ENCODE measurements at places on chromosomes 16 and 17.
A peak's percentile ranks its signal among the peaks of the same experiment; 100 is the strongest.

DNA sequence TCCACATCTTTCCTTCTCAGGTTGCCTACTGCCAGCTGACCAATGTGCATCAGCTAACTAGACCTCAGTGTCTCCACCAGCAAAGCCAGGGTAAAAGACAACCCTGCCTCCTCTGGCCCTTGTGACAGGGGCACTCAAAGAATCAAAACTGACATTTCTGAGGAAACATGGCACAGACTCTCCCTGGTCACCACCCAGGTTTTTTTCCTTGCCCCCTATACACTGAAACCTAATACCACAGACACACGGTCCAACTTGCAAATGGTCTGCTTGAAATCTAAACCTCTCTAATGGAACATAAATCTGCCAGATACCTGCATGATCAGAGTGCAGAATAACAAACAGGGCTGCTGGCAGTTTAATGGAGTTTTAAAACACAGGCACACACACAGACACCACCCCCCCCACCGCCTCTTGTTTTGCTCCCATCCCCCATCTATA is 19.5 kb upstream of the CORO6 start:
- DNase-seq, result no peak

GRCh38 chr17:38403491-38403890 is 24.8 kb upstream of the ARHGAP23 start:
- no peak for DNase-seq

DNA sequence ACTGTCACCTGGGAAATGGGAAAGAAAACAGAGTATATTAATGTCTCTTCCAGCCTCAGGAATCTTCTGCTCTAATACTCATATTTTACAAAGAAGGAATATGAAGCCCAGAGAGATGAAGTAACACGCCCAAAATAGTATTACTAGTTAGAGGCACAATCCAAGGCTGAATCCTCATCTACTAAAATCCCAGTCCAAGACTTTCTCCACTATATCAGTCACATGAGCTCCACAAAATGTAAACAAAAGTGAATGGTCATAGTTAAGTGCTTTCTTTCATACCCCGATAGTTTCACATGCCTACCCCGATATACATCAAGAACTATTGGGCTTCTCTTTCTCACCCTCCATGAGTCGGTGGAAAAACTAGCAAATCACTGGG is 965 bp downstream of the INTS2 start:
- DNase-seq, result peak; percentile 19

- DNase-seq, result no peak
Measured at GRCh38 chr17:68328676-68329075, 37.4 kb downstream of the ARSG start.

DNA sequence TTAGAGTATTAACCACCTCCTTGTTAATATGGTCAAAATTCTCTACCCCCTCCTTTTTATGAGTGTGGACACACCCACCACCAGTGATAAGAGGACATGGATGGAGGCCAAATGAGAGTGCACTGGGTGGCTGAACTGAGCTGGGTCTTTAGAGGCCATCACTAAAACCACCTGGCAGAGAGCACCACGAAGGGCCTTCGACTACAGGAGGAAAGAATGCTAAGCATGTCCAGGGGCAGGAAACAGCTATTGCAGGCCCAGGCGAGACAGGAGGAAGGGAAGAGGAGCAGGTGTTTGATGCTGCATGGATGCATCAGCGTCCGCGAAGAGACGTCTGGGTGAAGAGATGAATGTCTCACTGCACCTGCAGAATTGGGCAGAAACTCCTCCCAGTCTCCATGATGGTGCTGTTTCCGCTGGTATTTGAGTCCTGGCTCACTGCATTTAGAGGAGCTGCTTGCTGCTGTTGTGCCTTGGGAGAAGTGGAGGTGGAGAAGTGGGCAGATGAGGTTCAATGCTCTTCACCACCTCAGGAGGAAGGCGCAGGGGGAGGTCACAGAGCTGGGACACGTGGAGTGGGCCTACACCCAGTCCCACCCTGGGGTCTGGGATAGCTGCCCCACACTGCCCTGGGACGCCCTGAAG is 33.2 kb downstream of the SPHK1 start:
- DNase-seq, result no peak

- no peak for DNase-seq
Measured at GRCh38 chr16:29646947-29647346, 16.1 kb upstream of the SPN start.

- DNase-seq, result peak; percentile 41
Measured at GRCh38 chr16:57061084-57061905, 31.1 kb upstream of the CPNE2 start.

GRCh38 chr17:30158896-30159625 is 42.4 kb downstream of the NSRP1 start:
- DNase-seq, result no peak

GRCh38 chr16:77219437-77219836 is 20.2 kb downstream of the SYCE1L start:
- no peak for DNase-seq

- no peak for DNase-seq
Measured at GRCh38 chr16:88785106-88785924, at the start of gene PIEZO1. TSS of gene PIEZO1 (minus strand) at chr16:88785220. CDS start at chr16:88784964, 256 bp downstream.

DNA sequence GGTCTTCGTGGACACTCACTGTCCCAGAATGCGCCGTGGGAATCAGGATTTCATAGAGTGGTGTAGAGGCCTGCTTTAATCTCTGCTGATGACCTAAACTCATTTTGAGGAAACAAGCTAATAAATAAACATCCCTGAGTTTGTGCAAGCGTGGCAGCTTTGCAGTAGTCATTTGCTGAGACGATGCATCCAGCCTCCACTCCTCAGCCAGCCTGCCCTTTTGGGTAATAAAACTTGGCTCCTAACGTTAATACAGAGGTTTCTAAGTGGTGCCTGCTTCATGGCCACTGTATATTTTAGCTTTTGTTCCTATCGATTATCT is 1.3 kb downstream of the DGKE start:
- no peak for DNase-seq

DNA sequence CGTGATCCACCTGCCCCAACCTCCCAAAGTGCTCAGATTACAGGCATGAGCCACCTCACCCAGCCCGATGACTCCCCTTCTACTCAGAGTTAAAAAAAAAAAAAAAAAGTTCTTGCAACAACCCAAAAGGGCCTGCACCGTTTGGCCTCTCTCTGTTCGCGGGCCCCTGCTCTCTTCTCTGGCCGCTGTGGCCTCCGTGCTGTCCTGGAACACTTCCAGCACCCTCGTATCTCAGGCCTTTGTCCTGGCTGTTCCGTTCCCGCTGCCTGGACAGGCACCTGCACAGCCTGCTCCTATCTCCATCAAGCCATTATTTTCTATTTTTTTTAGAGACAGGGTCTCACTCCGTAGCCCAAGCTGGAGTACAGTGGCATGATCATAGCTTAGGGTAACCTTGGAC is 10.8 kb downstream of the MYO1C start:
- no peak for DNase-seq

GRCh38 chr17:80882323-80882722 is 109.3 kb upstream of the CHMP6 start:
- no peak for DNase-seq

DNA sequence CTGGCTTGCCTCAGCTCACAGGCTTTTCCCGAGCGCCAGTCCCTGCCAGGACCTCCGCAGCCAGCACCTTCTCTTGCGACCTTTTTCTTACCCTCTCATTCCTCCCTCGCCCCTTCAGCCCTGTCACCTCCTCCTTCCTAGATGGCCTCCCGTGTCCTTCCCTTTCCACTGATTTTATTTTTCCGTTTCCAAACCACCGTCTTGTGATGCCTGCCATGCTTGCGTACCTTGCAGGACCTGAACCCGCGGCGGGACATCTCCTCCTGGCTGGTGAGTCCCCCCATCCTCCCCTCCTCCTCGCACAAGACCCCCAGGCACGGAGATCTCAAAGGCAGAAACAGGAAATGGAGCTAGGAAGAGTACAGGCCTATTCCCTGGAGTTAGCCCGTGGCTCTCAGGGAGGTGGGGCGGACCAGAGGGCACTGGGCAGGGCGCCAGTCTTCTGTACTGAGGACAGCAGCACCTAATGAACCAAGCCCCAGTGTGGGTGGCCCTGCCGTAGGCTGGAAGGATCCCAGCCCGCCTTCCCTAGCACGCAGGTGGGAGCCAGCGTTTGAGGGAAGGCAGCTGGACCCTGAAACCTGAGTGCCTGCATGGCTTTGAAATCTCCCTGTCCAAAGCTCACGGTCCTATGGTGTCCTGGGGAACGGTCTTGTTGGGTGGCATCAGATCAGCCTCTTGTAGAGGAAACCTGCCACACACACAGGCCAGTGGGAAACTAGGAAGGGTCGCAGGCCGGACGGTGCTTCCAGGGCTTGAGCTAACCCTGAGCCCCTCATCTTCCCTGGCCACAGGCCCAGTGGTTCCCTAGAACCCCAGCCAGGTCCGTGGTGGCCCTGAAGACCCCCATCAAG is 612 bp downstream of the CISD3 start:
- DNase-seq, result no peak

DNA sequence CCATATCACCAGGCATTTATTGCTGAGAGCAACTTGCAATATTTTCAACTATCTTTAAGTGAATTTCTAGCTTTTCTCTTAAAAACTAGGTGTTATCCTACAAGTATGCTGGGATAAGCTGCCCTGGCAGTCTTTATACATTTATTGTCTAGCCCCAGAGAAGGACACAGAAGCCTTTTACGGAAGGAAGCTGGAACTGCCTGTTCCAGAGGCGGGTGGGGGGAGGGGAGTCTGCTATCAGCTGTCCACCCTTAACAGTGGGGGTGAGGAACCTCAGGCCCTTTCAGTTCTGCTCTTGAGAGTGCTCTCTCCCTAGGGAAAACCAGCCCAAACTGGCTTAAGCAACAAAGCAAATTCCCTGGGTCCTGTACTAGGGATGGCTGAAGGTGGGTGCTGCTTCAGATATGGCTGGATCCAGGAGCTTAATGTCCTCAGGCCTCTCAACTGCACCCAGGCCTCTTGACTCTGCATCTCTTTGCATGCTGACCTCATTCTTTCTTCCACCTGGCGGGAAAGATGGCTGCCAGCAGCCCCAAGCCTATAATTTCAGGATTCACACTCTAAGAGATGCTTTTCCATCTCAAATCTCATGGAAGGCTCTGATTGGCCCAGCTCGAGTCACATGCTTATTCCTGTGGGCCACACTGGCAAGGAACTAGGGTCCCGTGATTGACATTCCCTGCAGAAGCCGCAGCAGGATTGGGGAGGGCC is 16.6 kb downstream of the NAGPA start:
- no peak for DNase-seq

GRCh38 chr17:34068571-34068970 is 186.5 kb upstream of the CCL2 start:
- DNase-seq, result no peak

DNA sequence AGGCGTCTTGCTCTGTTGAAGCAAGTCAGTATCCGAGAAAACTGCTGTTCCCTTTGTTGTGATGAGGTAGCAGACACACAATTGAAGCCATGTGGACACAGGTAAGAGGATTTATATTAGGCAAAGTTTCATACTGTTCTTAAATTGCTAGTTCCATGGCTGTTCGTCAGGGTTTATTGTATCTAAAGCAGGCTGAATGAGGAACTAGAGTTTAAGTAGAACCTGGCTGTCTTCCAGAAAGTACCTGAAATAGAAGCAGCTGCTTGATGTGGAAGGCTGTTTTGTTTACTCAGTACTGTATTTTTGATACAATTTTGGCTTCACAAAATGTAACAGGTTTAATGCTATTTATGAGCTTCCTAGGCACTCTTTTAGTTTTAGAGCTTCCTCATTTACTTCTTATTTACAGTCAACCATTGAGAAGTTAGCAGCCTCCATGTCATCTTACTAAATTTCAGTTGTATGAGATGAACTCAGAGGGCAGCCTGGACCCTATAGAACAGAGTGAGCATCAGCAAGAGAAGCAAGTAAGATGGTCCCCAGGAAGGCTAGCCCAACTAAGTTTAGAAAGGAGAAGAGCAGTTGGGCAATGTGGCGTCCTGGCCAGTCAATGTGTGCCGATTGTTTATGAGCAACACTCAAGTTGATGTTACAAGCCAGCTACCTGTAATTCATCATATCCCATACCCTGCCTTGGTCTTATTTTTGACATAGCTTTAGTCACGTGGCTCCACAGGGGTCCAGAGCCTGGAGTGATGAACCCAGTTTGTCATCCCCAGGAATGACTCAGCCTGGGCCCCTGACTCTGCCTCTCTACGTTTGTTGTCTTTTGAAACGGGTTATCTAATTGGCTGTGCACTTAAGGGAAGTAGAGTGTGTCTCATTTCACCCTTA is 9.7 kb upstream of the ARL2BP start:
- DNase-seq, result no peak

- DNase-seq, result no peak
Measured at GRCh38 chr16:85327731-85328675, 215.7 kb upstream of the CIBAR2 start.

DNA sequence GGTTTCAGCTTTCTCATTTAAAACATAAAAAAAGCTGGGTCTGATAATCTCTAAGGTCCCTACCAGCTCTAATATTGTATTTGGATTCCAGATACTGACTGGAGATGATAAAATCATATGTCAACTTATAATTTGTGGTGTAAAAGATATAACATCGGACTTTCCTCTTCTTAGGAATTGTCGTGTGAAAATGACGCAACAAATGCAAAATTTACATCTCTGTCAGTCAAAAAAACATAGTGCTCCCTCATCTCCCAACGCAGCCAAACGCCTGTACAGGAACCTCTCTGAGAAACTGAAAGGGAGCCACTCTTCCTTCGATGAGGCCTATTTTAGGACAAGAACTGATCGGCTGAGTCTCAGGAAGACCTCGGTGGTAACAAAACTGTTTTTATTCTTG is 197.3 kb downstream of the ANKFN1 start:
- no peak for DNase-seq

DNA sequence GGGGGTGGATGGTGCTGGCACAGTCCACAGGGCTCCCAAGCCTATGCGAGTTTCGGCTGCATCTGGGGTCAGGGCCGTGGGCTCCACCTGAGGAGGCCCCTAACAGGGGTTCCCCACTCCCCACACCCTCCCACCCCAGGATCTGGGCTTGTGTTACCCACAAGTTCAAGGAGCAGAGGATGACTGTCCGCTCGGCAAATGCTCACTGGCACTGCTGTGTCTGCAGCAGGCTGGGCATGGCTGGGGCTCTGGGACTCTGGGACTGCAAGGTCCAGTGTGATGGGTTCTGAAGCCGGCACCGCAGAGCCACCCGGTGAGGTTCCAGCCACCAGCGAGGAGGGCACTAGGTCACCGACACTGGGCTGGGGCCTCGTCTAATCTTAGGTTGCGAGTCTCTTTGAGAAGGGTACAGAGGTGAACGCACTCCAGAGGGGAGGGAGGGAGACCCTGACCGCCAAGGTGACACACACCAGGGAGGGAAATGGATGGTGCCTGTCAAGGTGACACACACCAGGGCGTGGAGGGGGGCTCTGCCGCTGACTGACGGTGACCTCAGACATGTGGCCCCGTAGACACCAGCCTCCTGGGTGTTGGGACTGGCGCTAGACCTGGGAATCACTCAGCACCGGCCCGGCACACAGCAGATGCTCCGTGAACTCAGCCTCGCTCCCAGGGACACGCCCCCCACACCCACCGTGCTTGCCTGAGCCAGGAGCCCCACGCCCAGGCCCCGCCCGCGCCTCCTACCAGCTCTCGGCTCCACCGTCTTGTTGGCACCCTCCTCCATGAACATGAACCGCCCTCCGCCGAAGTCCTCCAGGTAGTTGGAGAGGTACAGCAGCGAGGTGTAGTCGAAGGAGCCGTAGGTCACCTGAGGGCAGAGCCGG is 20.5 kb upstream of the HEXD start:
- no peak for DNase-seq

GRCh38 chr16:50664270-50664669 is 16.8 kb downstream of the SNX20 start:
- no peak for DNase-seq

Measured in GM04503 (cell line).